Endodermal cell (in vitro differentiated cells): ENCODE measurements at places on chromosomes 3 and 15. TPM values are rescaled to one million over a fixed set of nuclear protein-coding genes. Genes with fewer than 3 reads are reported as not detected.

DNA sequence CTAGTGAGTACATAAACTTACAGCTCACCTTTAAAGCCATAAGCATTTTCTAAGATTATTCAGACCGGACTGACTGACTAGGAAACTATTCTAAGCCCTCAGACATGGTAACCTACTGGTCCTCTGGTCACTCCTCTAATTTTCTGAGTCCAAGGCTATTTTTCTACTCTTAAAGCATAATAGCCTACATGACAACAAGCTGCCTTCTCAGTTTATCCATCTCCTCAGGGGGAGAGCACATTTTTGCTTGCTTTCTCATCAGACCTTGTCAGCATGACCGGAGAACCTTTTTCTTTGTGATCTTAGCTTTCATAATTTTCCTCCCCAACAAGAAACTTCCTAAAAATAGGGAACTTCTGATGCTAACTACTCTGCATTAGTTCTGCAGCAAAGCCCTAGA is 38.4 kb downstream of the UBP1 start:
- no peak for DNase-seq

DNA sequence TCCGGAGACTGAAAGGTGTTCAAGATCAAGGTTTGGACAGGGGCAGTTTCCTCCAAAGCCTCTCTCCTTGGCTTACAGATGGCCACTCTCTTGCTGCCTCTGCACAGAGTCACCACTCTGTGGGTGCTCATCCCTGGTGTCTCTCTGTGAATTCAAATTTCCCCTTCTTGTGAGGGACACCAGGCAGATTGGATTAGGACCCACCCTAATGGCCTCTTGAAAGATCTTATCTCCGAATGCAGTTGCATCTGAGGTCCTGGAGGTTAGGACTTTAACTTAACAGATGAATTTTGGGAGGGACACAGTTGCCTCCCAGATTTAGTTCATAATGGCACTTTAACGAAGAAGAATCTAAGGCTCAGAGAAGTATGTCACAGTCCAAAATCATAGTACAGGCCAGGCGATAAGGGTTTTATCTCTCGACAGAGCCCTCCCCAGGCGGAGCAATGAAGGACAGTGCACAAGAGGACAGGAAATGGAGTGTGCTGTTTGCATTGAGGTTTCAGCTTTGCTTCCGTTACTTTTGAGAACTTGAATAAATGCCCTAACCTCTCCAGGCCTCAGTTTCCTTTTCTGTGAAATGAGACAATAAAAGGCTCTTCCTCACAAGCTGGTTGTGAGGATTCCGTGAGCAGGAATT is 38.9 kb upstream of the KIF23 start:
- DNase-seq, result no peak

DNA sequence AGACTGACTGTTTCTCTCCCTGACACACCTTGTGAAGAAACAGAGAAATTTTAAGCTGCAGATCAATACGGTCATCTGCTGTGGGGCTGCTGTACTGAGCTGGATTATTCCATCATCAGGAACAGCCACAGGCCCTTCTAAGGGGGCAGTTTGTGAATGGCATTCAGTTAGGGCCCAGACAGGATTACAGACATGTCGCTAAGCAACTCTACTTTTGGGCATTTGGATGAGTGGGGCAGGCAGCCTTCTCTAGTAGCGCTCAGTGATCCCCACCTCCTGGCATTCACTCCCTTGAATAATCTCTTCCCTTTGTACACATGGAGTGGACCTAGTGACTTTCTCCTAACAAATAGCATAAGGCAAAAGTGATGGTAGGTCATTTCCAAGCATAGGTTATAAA is 144.4 kb upstream of the RARB start:
- no peak for DNase-seq

- no peak for DNase-seq
Observed at GRCh38 chr15:71375934-71376333, 260.7 kb downstream of the THSD4 start.

- DNase-seq, result peak; percentile 48
Observed at GRCh38 chr3:169618894-169619792, 44.4 kb downstream of the MECOM start.

- DNase-seq, result no peak
Observed at GRCh38 chr15:57146506-57147201, 228.2 kb downstream of the TCF12 start.

DNA sequence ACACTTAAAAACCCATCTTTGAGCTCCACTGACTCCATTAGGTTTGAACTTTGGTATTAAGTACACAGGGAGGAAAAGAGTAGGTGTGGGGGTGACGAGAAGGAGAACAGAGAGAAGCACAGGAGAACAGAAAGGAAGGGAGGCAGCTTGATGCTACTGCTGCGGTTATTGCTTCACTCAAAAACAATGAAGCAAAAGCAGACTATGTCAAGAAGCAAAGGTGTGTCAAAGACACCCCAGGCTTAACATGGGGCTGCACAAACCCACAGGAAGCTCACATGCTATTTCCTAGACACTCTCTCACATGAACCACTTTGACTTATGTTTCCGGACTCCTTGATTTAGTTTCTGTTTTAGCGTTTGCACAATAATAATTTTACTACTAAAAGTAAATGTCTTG is 961.0 kb upstream of the CFAP20DC start:
- no peak for DNase-seq

DNA sequence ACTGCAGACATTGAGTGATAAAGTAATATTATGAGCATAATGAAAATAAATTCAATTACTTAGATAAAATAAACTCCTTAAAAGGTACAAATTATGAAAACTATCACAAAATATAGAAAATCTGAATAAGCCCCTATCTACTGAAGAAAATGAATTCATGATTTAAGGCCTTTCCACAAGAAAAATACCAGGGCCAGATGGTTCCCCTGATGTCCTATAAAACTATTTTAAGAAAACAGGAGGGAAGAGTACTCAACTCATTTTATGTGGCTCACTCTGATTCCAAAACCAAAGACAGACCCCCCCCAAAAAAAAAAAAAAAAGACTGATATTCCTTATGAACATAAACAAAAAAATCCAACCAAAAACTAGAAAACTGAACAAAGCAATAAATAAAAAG is 59.9 kb downstream of the ADAM10 start:
- DNase-seq, result no peak

DNA sequence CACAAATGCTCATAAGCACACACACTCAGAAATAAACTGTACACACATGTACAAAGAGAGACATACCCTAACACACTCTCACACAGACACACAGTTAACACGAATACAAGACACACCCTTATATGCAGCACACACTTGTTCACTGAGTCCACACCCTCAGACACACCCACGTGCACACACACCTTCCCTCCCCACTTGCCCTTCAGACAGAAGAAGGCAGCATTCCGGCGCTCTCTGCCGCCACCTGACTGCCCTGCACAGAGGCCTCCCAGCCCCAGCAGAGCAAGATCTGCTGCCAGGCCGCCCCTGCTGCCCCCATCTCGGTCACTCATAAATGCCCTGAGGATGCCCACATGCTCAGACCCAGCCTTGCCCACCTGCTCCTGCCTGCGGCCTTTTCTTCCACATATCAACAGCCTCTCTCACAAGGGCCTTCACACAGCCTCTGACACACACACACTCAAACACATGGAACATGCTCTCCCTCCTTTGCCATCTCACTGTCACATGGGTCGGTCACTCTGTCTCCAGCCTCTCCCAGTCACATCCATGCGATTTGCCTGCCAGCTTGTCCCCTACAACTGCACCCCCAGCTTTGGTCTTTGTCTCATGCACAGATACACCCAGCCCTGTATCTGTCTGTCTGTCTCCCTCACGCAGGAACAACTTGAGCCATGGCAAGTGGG is 71.1 kb downstream of the EPHB3 start:
- DNase-seq, result no peak

GRCh38 chr15:88049506-88049905 is 207.0 kb downstream of the NTRK3 start:
- DNase-seq, result no peak

DNA sequence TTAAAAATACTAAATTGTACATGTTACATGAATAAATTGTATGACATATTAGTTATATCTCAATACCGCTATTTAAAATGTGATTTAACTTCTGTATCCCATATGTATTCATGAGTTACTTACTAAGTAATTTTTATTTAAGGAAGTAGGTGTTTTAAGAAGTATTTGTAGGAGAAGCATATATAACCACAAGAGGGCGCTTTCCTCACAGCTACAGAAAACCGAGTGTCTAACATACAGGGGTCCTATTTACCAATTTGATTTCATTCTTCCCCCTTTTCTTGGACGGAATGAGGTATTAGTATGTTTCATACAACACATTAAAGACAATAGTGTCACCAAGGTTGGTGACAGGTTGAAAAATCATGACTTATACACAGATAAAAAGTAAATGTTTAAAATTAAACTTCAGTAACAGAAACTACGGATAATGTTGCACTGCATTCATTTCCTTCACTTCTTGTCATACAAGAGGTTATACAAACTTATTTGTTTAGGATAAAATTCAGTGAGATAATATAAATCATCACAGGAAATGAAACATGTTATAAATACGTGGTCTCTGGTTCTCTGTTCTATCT is 253.6 kb downstream of the MAGI1 start:
- no peak for DNase-seq

DNA sequence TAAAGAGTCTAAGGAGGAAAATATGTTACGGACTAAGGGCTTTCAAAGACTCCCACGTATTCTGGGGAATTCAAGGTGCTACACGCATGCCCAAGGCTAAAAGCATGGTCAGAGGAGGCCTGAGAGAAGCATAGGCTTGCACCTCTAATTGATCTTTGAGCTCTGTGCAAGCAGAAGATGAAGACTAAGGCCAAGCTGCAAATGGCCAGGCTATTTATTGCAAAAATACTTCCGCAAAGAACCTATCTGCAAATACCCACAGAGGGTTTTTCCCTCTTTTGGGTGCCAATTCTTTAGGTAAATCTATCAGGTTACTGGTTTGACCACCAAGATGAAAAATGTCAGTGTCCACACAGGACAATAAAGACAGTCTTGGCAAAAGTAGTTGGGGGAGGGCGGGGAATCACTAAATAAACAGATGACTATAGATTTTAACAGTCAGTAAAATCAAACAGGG is 119.5 kb downstream of the STAG1 start:
- DNase-seq, result no peak

DNA sequence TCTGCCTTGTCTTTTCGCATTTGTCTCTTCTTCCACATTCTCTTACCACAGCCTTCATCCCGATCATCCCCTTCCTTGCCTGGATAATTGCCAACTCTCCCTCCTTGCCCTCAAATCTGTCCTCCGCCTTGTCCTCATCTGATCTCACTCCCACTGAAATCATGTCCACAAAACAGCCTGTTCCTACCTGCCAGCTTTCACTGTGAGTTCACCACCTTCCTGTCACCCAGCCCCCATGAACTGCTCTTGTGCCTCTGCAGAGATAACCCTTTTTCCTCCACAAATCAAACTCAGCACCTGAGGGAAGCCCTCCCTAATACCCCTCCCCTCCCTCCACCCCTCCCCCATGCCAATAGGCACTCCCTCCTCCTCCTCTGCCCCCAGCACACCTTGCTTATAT is 4.8 kb upstream of the ADCY5 start:
- DNase-seq, result no peak

GRCh38 chr3:119795849-119796248 is 13.9 kb downstream of the NR1I2 start:
- no peak for DNase-seq

GRCh38 chr15:85504749-85505676 is 124.6 kb downstream of the AKAP13 start:
- peak; percentile 58 for DNase-seq

GRCh38 chr3:123044981-123045763 is 17.6 kb upstream of the SEMA5B start:
- no peak for DNase-seq

- peak; percentile 95 for DNase-seq
Observed at GRCh38 chr15:89654847-89655805, at the start of gene KIF7. Gene KIF7 (minus strand): TSS chr15:89655467. CDS start chr15:89652930, 2,537 bp downstream.

DNA sequence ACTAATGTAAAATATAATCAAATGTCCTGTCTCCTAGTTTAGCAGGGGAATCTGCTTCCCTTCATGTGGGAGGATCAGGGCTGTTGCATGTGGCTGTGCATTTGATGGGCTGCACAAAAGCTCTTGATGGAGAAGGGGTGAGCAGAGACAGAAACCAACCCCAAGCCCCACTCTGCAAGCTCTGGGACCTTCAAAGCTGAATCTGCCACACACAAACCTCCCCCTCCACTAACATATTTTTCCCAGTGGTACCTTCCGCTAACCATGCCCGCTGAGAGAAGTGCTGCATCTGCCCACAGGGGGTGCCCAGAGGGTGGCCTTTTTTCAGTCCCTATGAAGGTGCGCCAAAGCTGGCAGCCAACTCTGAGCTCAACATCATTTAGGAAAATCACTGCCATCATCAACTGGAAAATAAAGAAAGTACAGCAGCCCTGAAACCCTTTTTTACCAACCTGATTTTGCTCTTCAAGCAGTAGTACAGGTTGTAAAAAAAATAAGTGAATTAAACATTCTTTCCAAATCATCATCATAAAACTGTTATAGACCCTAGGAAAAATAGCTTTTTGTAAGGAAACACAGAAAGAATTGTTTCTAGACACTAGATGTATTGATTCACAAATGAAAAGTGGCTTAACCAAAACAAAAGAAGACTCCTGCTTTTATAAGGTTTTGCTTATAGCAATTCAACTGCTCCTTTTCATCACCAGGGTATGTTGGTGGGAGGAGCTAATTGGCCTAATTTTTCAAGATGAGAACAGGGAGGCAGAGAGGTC is 97.0 kb downstream of the HHLA2 start:
- DNase-seq, result no peak

GRCh38 chr15:83199288-83199687 is 8.3 kb downstream of the HDGFL3 start:
- DNase-seq, result no peak

- no peak for DNase-seq
Observed at GRCh38 chr3:152405915-152406802, 137.4 kb downstream of the MBNL1 start.

- peak; percentile 86 for DNase-seq
Observed at GRCh38 chr3:111998636-111999483, at the start of gene TAGLN3. Gene TAGLN3 (plus strand): TSS chr3:111998922. CDS start chr3:111999423, 501 bp downstream.

- DNase-seq, result no peak
Observed at GRCh38 chr3:123611082-123611481, 26.2 kb upstream of the HACD2 start.

DNA sequence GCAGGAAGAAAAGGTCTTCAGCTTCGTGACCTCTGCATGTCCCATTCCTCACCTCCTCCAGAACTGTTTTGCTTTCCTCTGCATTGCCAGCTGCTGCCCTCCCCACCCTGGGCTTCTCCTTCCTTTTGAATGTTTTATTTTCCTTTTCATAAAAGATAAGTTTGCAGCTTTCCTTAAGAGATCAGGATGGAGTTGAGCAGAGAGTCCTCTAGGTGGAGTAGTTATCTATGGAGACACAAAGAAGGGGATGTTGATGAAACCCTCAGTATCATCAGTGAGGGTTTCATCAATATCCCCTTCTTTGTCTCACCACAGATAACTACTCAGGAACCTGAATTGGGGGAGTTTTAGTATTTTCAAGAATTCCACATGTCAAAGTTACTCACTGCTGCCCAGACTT is 19.0 kb upstream of the SLC25A36 start:
- DNase-seq, result no peak

EDC3 gene
- total RNA-seq, result 48.3 and 50.8 TPM in 2 replicates

ITIH3 gene
- not detected in 2 replicates for total RNA-seq

ALS2CL gene
- total RNA-seq, result 17.0 to 20.8 TPM (median 19.1 TPM) in 3 replicates

ANKRD34C gene
- not detected in 2 replicates for total RNA-seq

ITPKA gene
- 0.28 to 1.2 TPM (median 0.76 TPM) in 3 replicates for total RNA-seq

HIGD1A gene
- 116 to 124 TPM (median 118 TPM) in 3 replicates for total RNA-seq

P2RY1 gene
- total RNA-seq, result 10.4 and 11.5 TPM in 2 replicates

COL8A1 gene
- total RNA-seq, result 3.3 and 3.9 TPM in 2 replicates

LRRIQ4 gene
- 0.11 TPM in 1 of 2 replicates, not detected in the other for total RNA-seq

GPR62 gene
- total RNA-seq, result 0.41 and 0.44 TPM in 2 replicates
